ENCODE measurements at places on chromosomes 7 and 10.

GRCh38 chr10:124728830-124729661, 15.1 kb downstream of the FAM53B start:
- peak; percentile 62 for DNase-seq

GRCh38 chr10:71635251-71635866, 84.2 kb downstream of the C10orf105 start:
- DNase-seq = no peak

DNA sequence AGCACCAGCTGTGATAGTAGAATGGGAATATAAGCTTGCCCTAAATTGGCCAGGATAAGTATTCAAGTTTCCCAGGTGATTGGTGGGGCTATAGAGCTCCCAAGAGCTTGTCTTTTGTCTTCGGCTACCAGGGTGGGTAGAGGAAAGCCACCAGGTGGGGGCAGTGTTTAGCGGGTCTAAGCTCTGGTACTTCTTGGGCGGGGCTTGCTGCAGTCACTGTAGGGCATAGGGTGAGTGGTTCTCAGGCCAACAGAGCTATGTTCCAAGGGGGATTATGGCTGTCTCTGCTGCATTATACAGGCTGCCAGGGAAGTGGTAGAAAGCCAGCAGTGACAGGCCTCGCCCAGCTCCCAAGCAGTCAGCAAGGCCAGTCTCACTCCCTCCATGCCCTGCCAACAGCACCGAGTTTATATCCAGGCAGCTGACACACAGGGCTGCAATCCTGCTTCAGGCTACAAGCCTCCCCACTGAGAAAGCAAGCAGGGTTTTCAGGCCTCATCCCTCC, 110.7 kb downstream of the ZNF467 start:
- DNase-seq = peak; percentile 86

GRCh38 chr7:67813621-67814292, 817.1 kb downstream of the TYW1 start:
- DNase-seq = no peak

GRCh38 chr10:659688-660141, 29.8 kb downstream of the DIP2C start:
- DNase-seq = no peak

DNA sequence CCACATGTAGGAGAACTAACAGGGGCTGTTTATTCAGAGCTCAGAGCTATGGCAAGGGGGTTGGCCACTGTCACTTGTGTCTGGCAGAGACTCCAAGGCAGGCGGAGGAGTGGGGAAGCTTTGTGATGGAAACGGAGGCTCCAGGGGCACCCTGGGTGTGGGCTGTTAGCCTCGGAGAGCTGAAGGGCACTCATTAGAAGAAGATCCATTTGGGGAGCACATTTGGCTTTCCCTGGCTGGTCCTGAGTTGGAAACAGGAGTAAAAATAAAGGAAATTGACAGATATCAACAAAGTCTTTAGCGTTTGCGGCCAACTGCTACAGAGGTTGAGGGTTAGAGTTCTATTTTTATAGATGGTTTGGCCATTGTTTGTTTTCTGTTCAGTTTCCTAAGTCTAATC, 288.3 kb upstream of the MKI67 start:
- DNase-seq = no peak

DNA sequence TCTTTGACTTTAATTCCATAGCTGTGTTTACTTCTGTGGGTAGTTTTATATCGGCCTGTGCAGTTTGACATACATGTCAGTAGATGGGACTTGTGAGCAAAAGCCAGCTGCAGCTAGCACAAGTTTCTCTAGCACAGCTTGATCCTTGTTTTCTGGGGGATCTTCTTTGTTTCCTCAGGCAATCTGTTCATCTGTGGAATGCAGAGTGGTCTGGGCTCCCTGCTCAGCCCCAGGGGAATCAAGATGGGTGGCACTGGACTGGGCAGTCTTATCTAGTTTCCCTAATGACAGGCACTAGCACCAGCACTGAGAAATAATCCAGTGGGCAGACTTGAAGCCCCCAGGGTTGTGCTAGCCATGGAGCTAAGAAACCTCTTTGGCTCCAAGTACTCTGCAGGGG, 40.8 kb downstream of the CYP2C19 start:
- no peak for DNase-seq

DNA sequence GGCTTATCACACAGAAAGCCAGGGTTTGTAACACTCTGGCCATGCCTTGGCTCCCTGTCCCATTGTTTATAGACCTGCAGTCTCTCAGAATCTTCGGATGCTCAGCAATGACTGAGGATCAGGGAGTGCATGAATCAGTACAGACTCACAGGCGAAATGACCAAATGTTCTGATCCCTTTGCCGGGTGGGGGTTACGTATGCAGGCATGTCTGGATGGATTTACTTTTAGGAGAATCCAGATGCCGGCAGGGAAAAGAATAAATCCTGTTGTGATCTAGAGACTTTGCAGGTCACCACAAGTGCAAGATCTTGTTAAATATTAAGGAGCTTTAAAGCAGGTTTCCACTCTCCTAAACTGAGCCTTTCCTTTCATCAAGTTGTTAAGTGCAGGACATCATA, 149.5 kb downstream of the SFMBT2 start:
- DNase-seq = no peak

DNA sequence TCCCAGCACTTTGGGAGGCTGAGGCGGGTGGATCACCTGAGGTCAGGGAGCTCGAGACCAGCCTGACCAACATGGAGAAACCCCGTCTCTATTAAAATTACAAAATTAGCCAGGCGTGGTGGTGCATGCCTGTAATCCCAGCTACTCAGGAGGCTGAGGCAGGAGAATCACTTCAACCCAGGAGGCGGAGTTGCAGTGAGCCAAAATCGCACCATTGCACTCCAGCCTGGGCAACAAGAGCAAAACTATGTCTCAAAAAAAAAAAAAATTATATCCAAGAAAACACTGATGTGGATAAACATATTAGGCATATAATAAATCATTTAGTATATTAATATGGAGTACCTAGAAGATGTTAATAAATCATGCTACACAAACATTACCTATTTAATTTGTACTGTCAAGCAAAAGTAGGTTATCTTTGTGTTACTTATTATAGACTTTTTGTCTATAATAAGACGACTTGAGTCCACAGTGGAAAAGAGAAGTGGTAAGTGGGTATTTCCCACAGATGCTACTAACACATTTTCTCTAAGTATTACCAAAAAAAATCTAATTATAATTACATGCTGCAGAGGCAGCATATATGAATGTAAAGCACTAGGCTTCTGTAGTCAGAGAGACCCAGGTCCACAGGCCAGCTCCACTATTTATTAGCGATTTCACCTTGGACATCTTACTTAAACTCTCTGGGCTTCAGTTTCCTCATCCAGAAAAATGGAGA, 34.5 kb downstream of the DNMBP start:
- no peak for DNase-seq

DNA sequence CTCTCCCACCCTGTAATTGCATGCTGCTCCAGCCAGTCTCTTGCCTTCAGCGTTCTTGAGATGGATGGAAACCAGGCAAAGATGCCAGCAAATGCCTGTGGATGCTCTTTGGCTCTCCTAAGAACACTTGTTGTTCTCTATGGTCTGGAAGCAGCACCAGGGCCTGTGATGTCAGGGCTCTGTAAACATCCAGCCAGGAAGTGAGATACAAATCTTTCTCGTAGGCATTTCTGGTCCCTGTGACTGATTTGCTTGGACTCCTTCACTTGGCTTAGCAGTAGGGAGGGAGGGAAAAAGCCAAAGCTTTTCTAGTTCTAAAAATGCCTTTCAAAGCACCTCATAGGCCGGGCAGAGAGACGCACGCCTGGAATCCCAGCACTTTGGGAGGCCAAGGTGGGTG, 201.3 kb downstream of the REEP3 start:
- DNase-seq = no peak
